ENCODE measurements at places on chromosomes 6 and 20.

- no peak for DNase-seq
Measured at GRCh38 chr6:120608826-120609225, 725.5 kb downstream of the TBC1D32 start.

- no peak for DNase-seq
Measured at GRCh38 chr6:169085466-169085865, 168.2 kb downstream of the THBS2 start.

- no peak for DNase-seq
Measured at GRCh38 chr6:35203152-35203670, 10.5 kb upstream of the SCUBE3 start.

GRCh38 chr6:16337295-16337975, 99.0 kb downstream of the GMPR start:
- no peak for DNase-seq

- DNase-seq, result no peak
Measured at GRCh38 chr6:118663993-118664985, 12.9 kb upstream of the CEP85L start.

DNA sequence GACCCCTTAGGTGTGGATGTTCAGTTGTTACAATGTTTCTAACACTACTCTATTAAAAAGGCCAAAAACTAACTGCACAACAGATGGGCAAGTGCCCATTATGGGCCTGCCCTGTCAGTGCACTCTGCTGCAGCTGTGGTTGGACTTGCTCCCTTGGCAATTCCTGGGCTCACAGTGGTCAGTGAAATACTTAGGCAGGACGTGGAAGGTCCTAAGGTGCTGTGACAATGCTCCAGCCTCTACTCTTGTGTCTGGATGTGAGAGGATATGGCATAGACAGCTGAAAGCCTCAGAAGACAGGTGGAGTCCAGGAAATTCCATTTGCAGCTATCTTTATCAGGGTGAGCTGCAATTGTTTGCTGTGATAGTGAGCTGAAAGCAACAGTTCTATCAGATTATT, 136.5 kb upstream of the OLIG3 start:
- no peak for DNase-seq

DNA sequence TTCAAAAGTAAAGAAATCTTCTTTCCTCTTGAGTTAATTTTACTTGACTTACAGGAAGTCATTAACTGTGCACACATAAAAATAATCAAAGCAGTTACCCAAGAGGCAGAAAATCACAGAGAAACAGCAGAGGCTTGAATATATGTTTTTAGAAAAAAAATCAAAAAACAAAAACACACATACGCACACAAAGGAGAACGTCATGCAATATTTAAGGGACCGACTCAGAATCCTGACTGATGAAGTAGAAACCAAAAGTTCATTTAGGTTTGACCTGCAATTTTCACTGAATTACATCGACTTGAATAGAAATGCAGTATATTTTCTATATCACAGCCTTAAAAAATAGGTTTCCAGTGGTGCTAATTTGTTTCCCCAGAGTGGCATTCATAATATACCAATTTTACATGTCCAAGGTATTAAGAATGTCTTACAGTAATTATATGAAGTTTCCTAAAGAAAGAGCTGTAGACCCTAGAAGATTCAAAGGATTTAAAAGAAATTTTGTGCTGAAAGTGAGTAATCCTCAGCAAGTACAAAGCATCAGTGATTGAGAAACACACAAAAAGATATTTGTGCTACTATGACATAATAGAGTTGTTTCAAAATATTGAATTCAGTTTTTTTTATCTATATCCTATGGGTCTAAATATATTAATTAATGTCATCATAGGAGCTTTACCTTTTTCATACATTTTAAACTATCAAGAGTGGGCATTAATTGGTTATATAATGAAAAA, 358.5 kb upstream of the RUNX2 start:
- DNase-seq, result no peak

All from activated CD4-positive, alpha-beta T cell treated with anti-CD3 and anti-CD28 coated beads, Interleukin-2, amount 50 U/mL, for 4 hours (primary cell).